ENCODE measurements at places on chromosomes 5 and 9.

DNA sequence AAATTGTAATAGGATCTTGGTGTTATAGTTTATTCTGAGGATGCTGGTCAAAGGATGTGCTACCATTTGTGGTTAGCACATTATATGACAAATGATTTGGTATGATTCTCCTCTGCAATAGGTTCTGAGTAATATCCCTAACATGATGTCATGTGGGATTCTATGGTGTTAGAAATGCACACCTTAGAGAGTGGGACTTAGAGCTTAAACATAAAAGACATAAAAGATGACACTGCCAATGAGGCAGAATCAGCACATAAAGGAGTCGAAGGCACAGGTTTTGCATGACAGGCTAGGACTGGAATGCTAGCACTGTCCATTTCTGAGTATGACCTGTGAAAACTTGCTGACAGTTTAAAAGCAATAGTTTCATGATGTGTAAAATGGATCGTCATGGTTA, 100.4 kb downstream of the OSTF1 start:
- DNase-seq: no peak

GRCh38 chr5:152688561-152689249, 283.6 kb upstream of the NMUR2 start:
- DNase-seq: no peak

DNA sequence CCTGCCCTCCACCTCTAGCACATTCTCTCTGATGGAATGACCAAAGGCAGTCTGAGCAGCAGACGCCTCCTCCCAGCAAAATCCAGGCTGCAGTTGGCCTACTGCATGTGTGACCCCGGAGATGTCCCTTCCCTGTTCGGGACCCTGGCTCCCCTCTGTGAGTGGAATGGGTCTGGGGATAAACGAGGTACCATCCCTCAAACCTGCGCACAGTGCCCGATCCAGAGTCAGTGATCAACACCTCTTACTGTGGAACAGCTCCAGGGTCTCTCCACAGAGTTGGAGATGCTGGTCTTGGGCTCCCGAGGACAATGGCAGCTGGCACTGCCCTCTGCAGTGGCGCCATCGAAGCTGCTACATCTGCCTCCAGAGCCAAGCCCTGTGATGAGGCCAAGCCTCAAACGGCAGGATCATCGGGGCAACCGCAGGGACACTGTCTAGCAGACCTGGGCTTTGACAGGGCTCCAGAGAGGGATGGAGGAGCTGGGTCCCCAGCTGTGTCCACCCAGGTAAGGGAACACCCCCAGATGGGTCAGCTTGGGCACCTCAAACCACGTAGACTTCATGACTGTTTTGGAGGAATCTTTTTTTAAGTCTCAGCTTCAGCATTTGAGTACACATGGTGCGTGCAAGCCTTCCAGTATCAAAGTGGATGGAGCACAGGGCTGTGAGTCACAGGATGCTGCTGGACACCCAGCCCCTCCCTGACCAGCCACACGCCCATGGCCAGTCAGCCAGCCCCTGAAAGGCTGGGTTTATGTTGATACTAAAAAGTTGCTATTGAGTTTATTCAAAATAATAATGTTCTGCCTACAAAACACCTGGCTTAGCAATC, 13.0 kb downstream of the MED10 start:
- DNase-seq: peak; percentile 72

DNA sequence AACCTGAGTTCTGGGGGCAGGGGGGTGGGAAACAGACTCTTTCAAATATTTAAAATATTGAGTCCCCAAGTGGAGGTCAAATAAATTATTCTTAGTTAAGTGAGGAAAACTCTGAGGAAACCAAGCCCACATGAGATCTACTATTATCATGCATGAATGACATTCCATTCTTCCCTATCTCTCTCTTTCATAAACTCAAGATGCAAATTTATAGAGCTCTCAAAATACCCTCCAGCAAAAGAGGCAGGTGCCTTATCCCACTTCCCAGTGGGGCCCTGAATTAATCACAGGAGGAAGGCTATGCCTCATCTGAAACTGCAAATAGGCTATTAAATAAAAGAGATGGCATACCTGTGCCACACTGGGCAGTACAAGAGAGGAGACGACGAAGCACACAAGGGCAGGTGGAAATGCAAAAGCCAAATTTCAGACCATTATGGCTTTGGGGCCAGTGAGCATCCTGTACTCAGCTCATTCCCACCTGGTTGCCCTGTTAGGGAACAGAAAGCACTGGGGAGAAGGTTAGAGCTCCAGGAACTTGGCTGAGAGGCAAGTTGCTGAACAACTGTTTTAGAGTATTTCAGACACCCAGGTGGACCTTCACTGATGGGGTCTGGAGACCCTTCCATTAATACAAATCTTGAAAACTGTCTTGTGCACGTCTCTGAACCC, 102.2 kb upstream of the EQTN start:
- DNase-seq: no peak

All from lower leg skin (tissue), 4 donors.